Stimulated activated CD8-positive, alpha-beta memory T cell treated with anti-CD3 and anti-CD28 coated beads, Interleukin-15, amount 100 ng/mL, for 1 hour (primary cell): ENCODE measurements at places on chromosomes 1 and 21.

GRCh38 chr1:48808496-48808895 lies 31.8 kb upstream of the BEND5 start:
- no peak for DNase-seq

DNA sequence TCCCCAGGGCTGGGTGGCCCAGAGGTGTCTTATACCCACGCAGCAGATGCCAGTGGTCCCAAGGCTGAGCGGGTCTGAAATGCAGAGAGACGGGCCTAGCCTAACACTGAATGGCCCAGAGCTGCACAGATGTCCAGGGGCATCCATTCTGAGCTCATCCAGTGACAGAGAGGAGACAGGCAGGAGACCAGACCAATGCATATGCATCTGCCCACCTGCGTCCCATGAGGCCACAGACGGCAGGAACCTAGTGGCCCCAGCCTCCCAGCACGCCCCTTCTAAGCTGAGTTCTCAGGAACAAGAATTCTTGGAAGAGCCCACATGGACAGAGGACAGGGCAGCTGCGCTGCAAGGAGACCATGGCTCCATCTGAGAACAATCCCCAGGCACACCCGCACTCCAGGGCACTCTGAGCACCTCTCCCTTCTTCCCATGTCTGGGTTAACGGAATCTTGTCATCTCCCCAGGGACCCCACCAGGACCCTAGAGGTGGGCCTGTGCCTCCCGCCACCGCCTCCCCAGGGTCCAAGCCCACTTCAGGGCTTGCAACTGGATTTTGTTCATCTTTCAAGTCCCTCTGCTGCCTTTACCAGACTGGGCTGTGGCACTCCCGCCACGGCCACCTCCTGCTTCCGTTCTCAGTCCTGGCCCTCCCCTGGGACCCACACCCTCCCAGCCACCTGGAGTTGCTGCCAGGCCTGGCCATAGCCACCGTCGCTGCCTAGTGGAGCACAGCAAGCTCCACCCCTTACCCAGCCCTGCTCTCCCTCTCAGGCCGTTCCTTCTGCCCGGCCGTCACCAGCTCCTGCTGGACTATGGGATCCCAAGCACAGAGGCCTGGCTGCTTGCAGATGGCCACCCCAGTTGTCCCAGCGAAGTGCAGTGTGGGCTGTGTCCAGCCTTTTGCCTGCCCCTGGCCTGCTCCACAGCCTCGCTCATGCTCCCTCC lies 3.3 kb downstream of the WNT3A start:
- DNase-seq = no peak

GRCh38 chr1:22848405-22848804 lies 124.3 kb downstream of the LACTBL1 start:
- no peak for DNase-seq

GRCh38 chr1:22470227-22470626 lies 18.6 kb downstream of the ZBTB40 start:
- no peak for DNase-seq

GRCh38 chr1:23343221-23344110 lies 618 bp downstream of the HNRNPR start:
- DNase-seq = no peak

DNA sequence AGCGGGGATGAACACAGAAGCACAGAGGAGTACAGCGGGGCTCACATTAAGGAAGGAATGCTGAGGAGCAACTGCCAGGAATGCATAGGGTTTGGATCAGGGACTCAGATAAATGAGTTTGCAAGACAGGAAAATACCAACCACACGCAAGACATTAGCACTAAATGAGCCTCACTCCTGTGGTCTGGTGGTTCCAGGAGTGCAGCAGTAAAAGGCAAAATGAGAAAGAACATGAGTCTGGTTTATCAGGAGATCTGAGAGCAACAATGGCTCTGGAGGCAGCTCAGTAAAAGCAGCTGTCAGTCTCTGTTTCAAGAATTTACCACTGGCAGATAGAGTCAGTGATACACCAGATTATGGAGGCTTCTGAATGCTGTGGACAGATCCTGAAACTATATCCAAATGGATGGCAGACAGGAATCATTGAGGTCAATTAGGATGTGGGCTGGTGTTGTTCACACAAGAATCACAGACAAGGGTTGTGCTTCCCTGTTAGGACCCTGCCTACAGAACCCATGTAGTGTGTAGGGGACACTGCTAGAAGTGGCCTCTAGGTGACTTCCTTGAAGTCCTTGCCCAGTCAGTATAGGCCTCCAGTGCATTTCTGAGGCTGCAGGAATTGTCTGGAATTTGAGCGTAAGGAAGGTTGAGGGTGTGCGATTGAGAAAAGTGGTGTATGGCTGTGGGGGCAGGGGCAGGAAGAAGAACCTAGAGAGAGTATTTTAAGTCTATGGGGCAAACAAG lies 50.3 kb downstream of the CASQ2 start:
- no peak for DNase-seq

DNA sequence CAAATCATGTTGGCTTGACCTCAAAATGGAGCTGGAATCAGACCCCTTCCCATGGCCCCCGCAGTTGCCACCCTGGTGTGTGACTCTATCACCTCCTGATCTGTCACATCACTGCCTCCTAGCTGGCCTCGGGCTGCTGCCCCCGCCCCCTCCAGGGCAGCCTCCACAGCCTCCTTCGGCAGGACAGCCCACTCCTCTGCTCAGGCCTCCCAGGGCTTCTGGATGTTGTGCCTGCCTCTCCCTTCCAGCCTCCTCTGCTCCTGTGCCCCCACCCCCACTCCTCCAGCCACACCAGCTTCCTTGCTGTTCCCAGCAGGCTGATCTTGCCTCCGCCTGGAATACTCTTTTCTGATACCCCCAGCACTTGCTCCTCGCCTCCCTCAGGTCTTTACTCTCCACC lies 134.4 kb upstream of the EDN2 start:
- DNase-seq = no peak

- DNase-seq = no peak
These were observed 30.3 kb downstream of the USP24 start for GRCh38 chr1:55184859-55185258.

DNA sequence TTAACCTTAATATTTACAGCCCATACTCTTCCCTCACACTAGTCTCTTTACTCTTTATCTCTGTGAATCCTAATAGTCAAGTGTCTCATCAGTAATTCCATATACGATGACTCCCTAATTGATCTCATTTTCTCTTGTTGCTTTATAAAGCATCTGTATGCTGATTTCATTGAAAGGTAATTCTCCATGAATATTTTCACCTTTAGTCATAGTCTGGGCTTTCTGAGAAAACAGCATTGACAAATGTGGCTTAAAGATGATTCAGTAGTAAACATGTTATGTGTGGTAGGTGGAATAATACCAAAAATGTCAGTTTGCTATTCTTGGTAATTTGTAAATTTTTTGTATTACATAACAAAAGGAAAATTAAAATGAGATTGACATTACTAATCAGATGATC lies 1176.5 kb downstream of the NCAM2 start:
- DNase-seq = no peak

GRCh38 chr1:237748171-237748960 lies 142.4 kb downstream of the ZP4 start:
- no peak for DNase-seq

DNA sequence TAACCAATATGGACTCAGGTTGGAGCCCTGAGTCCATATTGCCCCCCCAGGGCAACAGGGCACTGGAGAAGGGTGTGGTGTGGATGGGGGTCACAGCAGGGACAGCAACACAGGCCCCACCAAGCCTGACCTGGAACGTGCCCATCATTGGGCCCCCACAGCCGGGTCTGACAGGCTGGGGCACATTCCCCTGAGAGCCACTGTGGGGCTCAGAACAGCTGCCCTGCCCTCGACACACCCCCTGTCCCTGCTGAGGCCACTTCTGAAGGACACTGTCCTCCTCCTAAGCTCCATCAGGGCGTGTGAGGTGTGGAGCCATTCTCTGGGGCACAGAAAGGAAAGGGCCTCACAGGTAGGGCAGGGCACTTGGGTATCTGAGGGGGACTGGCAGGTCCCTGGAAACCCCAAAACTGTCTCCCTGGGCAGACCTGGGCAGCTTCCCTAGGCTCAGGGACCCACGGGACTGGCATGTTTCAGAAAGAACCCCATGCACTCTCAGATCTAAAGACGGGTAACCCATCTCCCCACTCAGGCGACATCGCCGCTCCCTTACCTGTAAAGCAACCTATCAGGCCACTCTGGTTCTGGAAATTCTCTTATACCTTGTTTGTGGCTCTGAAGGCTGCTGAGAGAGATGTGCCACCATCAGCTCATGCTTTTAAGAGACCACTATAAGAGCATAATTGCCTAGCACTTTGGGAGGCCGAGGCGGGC lies 95.5 kb downstream of the DMRTB1 start:
- DNase-seq = no peak

GRCh38 chr1:170640581-170640980 lies 23.4 kb upstream of the PRRX1 start:
- DNase-seq = no peak

- no peak for DNase-seq
These were observed 8.1 kb downstream of the DPH5 start for GRCh38 chr1:101017448-101017847.

GRCh38 chr1:185559684-185560331 lies 174.4 kb upstream of the HMCN1 start:
- peak; percentile 6 for DNase-seq

- DNase-seq = no peak
These were observed 17.4 kb downstream of the C1QB start for GRCh38 chr1:22670352-22670975.

DNA sequence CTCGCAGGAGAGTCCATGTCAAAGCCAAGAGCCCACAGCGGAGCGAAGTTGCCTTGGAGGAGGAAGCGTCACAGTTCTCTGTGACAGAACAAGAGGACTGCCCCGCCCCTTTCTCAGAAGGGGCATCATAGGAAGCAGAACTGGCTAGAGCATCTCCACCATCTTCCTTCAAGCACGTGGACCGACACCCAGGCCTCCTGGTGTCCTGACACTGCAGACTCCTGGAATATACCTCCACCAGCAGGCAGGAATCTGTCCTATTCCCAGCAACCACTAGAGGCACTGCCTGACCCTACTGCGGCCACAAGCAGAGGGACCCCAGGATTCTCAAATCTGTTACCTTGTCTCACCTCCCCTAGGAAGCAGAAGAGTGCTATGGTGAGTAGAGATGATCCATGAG lies 37.8 kb downstream of the GPA33 start:
- no peak for DNase-seq

DNA sequence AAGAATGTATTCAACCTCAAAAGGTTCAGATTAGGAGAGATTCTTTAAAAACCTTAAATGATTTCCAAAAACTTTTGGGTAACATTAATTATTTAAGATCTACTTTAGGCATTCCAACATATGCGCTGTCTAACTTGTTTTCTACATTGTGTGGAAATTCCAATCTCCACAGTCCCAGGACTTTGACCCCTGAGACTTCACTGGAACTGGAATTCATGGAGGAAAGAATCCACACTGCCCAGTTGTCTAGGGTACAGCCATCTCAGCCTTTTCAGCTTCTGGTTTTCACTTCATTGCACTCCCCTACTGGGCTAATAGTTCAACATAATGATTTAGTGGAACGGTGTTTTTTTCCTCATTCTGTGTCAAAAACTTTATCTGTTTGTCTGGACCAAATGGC lies 161.5 kb downstream of the IER5 start:
- DNase-seq = no peak

GRCh38 chr1:85484264-85484663 lies 19.3 kb upstream of the DDAH1 start:
- no peak for DNase-seq

DNA sequence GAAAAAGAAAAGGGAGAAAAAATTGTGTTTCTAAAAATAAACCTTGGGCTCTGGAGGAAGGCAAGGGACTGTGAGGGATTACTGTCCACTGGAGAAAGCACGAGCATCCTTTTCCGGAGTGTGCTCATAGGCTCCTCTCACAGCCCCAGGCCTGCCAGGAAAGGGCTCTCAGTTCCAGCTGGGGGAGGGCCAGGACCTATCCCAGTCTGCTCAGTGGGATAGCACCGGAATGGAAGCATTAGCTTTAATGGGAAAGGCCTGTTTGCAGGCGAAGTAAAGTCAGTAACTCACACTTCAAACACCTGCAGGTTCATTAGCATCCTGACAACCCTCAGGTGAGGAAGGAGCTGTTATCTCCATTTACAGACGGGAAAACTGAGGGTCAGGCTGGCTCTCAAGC lies 113.9 kb upstream of the USP24 start:
- no peak for DNase-seq

DNA sequence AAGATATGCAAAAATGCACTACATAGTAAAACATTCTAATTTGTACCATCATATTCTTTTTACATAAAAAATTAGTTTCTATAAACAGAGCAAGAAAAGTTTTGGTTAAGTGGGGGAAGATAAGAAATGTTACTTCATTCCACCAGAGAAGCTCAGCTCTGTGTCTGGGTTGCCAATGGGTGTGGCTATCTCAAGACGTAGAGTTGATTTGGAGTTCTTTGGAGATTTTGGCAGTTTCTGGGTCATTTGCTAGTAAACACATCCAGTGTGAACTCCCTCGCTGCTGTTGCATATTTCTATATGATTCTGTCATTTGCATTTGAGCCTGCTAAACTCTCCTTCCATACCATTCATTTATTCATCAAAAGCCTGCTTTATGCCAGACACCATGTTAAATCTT lies 7.2 kb downstream of the RGL1 start:
- DNase-seq = no peak

GRCh38 chr1:11735854-11736745 lies at the start of gene AGTRAP:
TSS of gene AGTRAP (plus strand) at chr1:11736136. CDS start at chr1:11736209, 73 bp downstream.
- DNase-seq = peak; percentile 74

- no peak for DNase-seq
These were observed 578 bp upstream of the TRIM62 start for GRCh38 chr1:33182401-33182841.

- no peak for DNase-seq
These were observed 62.4 kb upstream of the NGF start for GRCh38 chr1:115400426-115400825.

- DNase-seq = no peak
These were observed 151.9 kb downstream of the PGBD5 start for GRCh38 chr1:230274254-230274653.

DNA sequence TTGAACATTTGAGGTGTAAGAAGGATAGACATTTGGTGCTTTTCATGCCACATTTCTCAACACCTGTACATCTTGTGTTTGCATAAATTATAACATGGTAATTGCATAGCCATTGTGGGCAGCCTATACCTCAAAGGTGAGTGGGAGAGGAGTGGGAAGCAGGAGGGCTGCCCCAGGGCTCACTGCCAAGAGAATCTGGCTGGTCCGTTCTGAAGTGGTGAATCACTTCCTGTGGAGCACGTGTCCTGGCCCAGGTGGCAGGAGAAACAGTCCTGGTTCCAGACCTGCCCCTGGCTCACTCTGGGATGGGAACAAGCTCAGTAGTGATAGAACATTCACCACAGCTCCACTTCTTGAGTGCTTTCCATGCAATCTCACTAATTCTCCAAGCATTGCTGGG lies 11.6 kb upstream of the OLFML2B start:
- DNase-seq = no peak

GRCh38 chr1:216332003-216332402 lies 91.2 kb downstream of the USH2A start:
- DNase-seq = no peak

GRCh38 chr1:244092964-244093638 lies 42.0 kb downstream of the ZBTB18 start:
- no peak for DNase-seq

GRCh38 chr1:91161166-91161565 lies 139.3 kb upstream of the ZNF644 start:
- no peak for DNase-seq
